GM13977 (cell line): ENCODE measurements at places on chromosomes 7 and 10.

GRCh38 chr10:68598978-68599770 lies 39.0 kb downstream of the TET1 start:
- no peak for DNase-seq

GRCh38 chr10:24446739-24447138 lies 237.8 kb downstream of the KIAA1217 start:
- DNase-seq: no peak

DNA sequence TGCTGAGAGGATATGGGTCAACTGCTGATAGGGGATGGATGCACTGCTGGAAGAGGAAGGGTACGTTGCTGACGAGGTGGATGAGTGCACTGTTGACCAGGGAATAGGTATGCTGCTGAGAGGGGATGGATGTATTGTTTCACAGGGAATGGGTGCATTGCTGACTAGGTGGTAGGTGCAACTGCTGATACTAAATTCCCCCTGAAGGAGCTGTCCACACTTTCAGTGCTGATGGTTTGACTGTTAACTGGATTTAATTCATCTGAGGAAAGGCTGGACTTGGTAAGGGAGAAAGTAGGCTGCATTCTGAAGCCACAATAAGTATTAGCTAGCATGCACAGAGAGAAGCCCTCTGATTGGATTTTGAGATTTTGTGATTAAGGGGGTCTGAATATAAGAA lies 1196.8 kb upstream of the PHF14 start:
- DNase-seq: no peak

DNA sequence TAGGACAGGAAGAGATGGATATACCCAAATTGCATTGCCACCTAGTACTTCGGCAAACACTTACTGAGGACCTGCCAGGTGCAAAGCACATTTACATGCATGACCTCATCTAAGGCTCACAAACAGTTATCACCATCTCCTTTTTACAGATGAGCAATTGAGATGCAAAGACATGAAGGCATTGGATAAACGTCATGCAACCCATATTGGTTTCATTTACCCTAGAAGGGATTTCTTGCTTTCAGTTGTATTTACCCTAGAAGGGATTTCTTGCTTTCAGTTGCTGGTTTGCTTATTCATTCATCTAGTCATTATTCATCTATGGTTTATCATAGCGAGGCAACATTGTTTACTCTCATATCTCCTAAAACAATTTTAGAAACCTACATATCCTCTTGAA lies 52.2 kb downstream of the STEAP1B start:
- DNase-seq: peak; percentile 68

- DNase-seq: no peak
Observed at GRCh38 chr7:87448388-87448787, 27.1 kb downstream of the ABCB4 start.

DNA sequence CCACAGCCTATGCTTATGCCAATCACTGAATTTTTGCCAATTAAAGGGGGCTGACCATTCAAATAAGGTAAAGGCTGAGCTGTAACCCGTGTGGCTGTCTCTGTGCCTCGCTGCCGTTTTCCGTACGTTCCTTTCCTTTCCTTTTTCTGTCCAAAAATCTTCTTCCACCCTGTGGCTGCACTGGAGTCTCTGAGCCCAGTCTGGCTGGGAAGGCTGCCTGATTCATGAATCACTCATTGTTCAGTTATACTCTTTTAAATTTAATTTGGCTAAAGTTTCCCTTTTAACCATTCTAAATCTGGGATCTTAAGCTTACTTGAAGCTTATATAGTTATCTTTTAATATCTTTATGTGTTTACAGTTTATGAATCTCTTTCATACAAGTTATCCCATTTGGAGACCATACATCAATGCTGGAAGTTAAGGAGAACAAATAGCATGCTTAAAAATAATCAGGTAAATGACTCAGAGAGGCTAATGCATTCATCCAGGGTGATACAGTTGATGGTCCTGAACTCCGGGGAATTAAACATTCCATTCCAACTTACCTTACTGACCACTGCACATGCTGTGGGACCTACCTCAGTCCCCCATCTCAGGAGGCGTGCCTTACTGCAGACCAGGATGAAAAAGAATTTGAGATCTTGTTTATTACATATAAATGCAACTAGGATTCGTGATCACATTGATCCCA lies 385.3 kb upstream of the ADARB2 start:
- DNase-seq: no peak

- no peak for DNase-seq
Observed at GRCh38 chr10:106534441-106534840, 630.1 kb downstream of the SORCS1 start.

DNA sequence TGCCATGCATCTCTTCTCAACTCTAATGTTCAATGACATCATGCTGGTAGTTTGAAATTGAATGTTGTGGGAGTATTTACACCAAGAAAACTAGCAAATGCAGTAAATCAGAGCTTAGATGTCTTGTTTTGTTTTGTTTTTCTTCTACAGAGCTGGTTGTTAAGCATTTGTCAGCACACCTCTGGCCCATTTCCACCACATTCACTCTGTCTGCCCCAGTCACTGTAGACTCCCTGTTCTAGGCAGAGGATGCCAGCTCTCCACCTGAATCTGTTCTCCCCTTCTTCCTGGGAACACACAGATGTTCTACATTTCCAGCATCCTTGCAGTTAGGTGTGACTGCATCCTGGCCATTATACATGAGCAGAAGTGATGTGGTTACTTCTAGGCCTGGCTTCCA lies 4.1 kb upstream of the ARHGAP22 start:
- DNase-seq: no peak

DNA sequence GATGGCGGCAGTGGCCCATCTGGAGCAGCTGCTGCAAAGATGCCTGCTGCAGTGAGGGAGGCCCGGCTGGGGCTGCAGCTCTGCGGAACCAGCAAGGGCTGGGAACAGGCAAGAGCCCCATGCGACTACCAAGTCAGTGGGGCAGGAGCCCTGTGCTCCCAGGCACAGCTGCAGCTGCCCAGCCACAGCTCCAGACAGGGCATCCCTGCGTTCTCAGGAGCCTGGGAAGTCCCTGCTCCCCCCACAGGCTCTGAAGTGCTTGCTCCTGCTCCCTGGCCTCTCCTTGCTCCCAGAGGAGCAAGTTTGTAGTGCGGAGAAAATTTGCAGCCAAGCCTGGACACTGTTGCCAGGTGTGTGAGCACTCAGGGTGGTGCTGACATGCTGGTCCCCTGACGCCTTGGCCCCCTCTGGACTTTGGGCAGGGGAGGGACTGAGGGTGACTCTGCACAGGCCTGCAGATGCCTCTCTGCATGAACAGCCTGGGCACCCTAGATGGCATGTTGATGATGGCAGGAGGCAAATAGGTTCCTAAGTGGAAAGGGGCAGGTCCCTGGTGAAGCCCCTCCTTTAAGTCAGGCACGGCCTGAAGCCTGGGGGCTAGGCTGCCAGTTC lies 105.6 kb downstream of the LYZL1 start:
- no peak for DNase-seq

GRCh38 chr10:32650246-32650655 lies 204.3 kb downstream of the CCDC7 start:
- peak; percentile 10 for DNase-seq

DNA sequence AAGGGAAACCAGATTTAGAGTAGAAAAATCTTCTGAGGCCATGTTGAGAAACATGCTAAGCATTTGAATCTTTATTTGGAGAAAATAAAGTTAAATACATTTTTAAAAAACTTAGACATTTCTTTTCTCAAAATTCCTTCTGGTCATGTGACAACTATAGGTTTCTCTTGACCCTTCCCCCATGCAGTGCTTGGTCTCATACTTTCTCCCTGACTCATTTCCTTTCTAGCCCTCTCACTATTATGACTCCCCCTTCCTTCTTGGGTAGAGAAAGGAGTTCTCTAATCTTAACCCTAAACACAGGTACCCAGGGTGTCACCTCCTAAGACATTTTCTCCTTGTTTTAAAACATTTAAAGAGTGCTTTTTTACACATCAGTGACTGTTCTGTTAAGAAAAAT lies 179.5 kb upstream of the TMEM106B start:
- no peak for DNase-seq

- DNase-seq: no peak
Observed at GRCh38 chr7:128961030-128961659, 23.4 kb downstream of the IRF5 start.

DNA sequence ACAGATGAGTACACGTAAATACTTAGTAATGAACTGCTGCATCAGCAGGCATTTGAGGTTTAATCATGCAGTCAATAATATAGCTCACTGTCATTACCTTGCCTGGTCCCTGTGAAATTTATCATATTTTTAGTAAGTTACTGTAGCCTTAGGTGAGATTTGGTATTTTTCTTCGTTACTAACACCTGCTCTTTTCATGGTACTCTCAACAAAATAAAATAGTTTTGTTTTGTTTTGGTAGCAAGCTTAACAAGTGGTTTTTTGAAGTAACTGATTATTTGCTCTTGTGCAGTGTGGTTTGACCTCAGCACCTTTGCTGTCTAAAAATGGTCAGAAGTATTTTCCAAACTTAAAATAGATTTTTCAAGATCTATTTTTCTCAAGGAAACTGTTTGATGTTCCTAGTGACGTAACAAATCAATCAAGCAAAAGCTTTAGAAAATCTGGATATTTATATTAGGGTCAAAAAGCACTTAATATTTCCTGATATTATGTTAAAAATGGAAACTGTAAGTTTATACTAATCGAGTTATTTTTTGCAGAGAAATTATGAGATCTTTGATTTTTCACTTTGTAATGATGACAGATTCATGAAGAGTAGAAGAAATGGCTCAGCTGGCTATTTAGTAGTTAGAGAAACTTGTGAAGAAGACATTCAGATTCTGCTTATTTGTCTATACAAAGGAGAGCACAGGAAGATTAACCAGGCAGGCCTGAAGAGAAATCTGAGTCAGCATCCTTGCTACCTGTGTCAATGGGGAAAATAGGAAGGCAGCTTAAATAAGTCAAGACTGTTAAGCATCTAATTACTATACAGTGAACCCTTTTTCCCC lies 21.0 kb upstream of the RPA3 start:
- DNase-seq: no peak

DNA sequence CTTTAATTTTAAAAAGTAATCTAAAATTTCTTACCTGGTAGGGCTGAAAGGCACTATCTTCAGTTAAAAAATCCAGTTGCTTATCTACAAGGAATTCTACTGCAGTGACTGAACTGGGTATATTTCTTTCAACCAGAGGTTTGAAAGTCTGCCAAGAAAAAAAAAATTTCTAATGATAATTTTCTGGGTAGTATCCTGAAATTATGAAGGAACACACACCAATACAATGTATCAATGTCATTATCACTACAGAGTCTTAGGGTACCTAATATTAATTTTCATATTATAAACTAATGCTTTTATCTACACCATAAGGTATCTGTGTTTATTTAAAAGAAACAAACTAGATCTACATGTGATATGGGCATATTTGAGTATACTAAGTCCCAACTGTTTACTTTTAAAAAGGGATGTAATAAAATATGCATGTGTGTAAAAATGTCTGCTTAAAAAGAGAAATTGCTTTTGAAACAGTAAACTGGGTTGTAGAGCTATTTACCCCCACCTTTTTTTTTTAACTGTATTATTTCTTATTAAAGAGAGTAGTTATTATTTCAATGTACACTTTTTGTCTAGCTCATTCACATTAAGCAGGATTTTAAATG lies 131.6 kb downstream of the NRBF2 start:
- DNase-seq: no peak
